ENCODE measurements at places on chromosomes 3 and 15. TPM values are rescaled to one million over a fixed set of nuclear protein-coding genes. Genes with fewer than 3 reads are reported as not detected.

The SPINT1 gene
- total RNA-seq = 5.1 TPM

The BUB1B gene
- 6.6 TPM for total RNA-seq

The DCP1A gene
- total RNA-seq = 12.9 TPM

The EBLN2 gene
- total RNA-seq = 11.1 TPM

The SMAD6 gene
- 1.9 TPM for total RNA-seq

The PLA2G4D gene
- total RNA-seq = not detected

DNA sequence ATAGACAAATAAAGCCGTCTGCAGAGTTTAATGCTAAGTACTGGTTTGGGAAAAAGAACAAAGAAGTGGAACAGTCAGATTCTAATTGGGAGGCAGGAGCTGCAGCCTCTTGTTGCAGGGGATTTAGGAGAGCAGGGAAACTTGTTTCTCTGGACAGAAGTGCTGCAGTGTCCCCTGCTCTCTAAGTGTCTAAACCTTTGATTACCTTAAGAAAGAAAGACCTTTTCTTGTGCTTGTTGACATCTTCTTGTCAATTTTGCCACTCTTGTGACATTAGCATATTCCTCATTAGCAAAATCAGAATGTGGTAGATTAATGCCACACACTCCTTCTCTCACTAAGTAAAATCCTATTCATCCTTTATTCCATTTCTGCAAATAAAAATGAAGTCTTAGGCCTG lies 38.8 kb downstream of the TRAT1 start:
- DNase-seq = no peak

DNA sequence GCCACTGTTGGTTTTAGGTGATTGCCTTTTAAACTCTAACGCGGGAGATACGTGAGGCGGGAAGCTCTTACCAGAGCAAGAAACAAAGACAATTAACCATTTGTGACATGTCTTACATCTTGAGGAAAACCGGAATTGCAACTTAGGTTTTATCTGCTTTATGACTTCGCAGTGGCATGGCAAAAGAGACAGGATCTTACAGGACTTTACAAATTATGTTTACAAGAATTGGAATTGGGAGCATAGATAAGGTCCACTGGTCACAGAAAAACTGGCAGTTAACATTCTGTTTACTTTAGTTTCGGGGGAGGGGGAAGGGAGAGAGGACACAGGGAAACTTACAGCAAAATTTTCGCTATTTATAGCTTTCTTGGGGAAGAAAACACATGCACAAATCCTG lies 1119.6 kb downstream of the ZPLD1 start:
- no peak for DNase-seq

- DNase-seq = no peak
Measured at GRCh38 chr3:129039271-129040038, 21.1 kb upstream of the GP9 start.

- no peak for DNase-seq
Measured at GRCh38 chr3:33901862-33902563, 103.6 kb downstream of the PDCD6IP start.

GRCh38 chr15:78052001-78052401 lies 25.5 kb downstream of the TBC1D2B start:
- DNase-seq = no peak

DNA sequence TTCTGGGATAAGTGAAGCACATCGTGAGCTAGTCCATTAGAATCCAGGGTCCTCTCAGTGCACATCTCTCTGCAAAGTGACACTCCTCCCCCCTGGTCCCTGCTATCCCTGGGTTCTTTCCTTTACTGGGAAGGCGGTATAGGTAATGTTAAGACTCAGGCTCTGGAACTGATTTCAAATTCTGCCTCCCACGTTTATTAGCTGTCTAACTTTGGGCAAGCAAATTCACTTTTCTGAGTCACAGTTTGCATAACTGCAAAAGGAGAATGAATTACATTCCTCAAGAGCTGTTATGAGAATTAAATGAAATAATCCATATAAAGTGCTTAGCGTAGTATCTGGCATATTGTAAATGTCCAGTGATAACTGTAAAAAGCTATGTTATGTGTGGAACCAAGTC lies 168.1 kb upstream of the LRRN1 start:
- no peak for DNase-seq

DNA sequence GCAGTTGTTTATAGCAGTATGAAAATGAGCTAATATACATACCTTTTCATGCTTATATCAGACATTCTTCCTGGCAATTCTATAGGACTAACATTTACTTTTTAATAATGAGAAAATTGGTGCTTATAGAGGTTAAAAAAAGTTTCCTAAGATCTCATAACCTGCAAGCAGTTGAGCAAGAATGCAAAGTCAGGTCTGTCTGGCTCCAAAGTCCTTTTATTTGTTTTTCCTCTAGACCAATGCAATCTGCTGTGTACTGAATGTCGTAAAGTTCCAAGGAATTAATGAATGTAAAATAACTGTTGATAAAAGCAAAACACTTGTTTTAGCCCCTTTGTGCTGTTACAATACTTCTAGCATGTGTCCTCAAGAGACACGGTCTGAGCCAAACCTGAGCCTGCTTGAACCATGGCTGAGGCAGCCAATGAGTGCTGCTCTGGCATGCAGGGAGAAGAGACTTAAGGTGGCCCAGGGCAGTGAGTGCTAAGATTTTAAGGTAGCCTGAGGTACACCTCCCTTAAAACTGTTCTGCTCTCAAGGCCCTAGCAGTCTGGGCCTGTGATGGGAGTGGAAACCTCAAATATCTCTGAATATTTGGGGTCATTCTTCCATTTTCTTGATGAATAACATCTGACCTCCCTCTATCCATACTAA lies 555.1 kb upstream of the NAALADL2 start:
- no peak for DNase-seq

DNA sequence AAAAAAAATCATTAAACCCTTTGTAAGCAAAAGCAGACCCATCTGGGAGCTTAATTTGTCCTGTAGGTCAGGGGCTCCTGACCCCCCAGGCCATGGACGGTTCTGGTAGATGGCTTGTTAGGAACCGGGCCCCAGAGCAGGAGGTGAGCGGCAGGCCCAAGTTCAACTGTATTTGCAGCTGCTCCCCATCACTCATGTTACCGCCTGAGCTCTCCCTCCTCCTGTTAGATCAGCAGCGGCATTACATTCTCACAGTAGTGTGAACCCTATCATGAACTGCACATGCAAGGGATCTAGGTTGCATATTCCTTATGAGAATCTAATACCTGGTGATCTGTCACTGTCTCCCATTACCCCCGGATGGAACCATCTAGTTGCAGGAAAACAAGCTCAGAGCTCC lies 60.7 kb downstream of the FSIP1 start:
- DNase-seq = no peak

DNA sequence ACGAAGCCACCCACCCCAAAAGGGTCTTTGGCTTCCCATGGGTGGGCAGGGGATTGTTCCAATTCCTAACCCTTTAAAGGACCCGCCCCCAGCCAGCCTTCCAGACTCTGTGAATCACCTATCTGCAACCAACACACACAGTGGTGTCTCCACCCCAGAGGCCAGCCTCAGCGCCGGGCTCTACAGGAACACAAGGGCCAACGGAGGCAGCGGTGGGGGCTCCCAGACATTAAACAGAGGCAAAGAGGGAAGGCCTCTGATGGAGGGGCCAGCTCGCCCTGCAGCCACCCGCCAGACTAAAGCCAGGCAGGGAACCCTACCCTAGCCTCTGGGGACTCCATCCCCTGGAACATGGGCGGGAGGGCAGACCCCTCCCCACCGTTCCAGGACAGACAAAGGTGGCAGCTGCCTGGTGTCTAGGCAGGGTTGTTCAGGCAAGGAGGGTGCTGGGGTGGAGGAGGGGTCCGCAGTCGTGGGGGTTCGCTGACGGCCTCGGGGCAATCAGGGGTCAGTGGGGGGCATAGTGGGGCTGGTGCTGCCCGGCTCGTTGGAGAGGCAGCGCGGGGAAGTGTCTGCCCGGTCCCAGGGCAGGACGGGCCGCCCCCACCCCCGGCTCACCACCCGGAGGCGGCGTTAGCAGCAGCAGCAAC lies 448 bp downstream of the SHISA5 start:
- DNase-seq = no peak

- DNase-seq = no peak
Measured at GRCh38 chr3:42702982-42703694, 540 bp upstream of the HHATL start.

DNA sequence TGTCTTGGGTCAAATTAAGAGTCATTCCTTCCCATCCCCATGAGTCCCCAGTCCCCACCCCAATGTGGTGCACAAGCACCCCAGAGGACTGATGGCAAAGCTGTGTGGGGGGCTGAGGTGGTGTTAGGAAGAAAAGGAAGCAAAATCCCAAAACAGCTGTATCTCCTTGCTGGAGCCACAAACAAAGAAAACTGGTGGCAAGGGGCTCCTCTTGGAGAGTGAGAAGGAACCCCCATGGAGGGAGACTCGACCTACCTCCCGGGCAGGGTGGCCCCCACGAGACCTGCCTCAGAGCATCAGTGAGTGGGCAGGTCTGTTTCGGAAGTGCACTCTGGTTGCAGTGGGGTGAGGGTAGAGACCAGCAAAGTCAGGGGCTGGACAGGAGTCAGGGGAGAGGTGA lies 29.2 kb downstream of the PRR23E start:
- DNase-seq = no peak

DNA sequence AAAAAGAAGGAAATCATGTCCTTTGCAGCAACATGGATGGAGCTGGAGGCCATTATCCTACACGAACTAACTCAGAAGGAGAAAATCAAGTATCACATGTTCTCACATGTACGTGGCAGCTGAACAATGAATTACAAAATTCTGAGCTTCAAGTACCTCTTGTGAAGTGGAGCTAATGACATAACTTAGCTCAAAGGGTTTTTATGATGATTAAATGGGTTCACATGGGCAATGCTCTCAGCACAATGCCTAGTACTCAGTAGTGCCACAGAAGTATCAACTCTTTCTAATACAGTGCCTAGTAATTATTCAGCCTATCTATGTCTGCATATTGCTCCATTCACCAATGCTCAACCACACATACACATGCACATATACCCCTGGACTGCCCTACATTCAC lies 407.5 kb upstream of the WNT5A start:
- no peak for DNase-seq

DNA sequence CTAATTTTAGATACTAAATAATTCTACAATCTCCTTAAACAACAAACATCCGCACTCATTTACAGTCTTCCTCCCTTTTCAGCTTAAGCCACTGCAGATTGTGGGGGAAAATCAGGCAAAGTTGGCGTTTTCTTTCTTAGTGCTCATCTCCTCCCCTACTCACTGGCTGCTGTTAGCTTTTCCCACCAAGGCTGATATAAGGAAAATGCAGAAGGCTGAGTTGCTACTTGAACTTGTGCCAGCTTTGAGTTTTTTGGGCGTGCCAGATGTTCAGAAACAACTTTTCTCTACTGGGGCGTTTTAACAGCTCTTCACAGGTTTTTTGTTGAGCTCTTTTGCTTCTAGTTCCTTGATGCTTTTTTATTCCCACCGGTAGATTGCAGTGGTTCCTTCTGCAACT lies 222.0 kb downstream of the PYDC2 start:
- no peak for DNase-seq

DNA sequence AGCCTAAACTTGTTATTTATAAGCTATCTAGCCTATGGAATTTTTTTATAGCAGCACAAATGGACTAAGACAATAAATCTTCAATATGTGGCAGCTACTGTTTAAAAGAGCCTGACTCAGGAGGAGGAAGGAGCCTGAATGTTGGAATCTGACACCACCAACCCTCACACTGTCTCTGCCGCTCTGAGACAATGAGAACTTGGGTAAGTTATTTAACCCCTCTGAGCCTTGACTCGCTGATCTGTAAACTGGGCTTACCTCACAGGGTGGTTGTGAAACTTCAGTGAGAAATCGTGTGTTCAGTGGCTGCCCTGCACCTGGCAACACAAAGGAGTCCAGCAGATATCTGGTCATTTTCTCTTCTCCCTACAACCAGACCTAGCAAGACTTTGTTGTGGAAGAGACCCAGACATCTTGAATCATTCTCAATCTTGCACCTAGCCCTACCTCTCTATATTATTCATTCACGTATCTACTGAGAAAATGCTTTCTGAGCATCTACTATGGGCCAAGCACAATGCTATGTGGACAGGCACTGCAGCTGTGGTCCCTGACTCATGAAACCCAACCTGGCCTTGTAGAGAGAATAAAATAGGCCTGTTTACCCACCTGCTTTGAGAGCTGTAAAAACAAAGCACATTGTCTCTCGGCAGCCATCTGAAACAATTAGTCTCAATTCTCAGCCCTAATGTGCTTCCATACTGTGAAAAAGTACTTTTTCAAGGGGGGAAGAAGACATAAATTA lies 81.9 kb upstream of the SLC25A36 start:
- DNase-seq = no peak

DNA sequence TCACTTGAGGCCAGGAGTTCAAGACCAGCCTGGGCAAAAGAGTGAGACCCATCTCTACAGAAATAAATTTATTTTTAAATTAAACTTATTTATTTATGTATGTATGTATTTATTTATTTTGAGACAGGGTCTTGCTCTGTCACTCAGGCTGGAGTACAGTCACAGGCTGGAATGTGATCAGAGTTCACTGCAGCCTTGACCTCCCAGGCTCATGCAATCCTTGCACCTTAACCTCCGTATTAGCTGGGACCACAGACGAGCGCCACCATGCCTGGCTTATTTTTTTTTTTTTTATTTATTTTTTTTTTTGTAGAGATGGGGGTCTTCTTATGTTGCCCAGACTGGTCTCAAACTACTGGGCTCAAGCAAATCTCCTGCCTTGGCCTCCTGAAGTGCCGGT lies 135.2 kb upstream of the HES1 start:
- no peak for DNase-seq

DNA sequence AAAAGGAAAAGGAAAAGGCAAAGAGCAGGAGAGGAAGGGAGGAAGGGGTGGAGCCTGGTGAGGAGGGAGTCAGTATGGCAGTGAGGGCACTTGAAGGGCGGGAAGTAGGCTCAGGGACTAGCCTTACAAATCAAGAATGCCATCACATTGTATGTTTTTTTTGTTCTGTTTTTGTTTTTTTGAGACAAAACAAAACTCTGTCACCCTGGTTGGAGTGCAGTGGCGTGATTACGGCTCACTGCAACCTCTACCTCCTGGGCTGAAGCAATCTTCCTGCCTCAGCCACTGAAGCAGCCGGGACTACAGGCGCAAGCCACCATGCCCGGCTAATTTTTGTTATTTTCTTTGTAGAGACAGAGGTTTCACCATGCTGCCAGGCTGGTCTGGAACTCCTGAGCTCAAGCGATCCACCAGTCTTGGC lies 10.5 kb upstream of the PIK3CB start:
- no peak for DNase-seq

DNA sequence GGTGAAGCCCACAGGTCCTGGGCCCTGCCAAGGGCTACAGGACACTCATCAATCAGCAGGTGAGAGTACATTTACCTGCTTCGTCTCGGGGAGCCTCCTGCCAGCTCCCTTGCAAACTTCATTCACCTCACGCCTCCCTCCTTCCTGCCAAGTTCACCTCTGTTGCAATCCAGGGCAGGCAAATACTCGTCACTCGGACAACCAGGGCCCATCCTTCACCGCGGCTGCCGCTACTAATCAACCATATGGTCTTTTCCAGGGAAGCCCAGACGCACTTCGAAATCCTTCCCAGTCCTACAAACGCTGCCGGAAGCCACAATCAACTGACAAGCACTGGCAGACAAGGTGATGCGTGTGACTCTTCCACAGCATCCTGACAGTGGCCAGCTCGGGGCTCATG lies 200.7 kb upstream of the NSMCE3 start:
- no peak for DNase-seq
